ENCODE measurements at places on chromosomes 1 and 21.

DNA sequence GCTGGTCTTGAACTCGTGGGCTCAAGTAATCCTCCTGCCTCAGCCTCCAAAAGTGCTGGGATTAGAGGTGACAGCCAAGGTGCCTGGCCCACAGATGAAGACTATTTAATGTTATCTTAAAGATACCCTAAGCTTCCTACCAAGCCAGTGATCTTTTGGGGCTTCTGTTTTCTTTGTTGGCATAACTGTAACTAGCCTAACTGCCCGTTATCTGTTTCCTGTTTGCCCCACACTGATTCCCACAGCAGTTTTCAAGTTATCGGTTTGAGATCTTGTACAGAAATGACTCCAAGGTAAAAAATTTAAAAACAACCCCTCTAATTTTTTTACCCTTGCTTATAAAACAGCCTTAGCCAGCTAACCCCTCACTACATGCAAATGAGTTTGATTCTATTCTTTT, 12.4 kb downstream of the SELL start:
- no peak for DNase-seq

GRCh38 chr1:20110679-20111078, 8.7 kb downstream of the PLA2G2D start:
- DNase-seq, result no peak

DNA sequence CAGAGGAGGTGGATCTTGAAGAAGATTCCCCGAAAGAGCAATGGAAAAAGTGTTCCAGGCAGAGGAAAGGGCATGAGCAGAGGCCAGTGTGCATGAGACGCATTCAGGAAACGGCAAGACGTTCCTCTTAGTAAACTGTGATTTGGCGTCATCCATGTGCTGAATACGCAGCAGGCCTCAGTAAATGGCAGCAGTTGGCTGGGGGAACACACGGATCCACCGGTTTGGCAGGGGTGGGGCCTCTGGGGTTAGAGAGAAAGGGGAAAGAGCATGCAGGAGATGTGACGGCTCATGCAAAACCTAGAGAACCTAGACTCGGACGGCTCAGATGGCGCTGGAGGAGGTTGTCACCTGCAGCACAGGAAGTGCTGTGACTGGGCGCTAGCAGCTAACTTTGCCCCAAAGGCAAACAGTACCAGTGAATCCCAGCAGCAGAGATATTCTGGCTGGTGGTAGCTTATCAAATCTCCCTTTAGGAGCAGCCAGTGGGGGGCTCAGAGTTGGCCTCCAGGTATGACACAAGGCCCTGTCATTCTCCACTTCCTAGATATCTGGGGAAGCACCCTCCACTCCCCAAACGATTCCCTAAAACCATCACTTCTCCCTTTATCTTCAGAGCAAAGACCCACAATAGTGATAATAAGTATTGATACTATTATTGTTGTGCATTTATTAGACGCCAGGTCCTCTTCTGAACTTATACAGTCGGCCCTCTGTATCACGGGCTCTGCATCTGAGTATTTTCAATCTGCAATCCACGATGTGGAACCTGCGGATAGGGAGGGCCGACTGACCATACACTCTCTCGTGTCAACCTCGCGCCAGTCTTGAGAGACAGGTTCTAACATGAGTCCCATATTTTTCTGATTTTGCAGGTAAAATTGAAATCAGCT, 7.6 kb downstream of the LAPTM5 start:
- DNase-seq, result no peak

- peak; percentile 6 for DNase-seq
These were observed 143.9 kb downstream of the PHTF1 start for GRCh38 chr1:113615425-113615824.

GRCh38 chr1:210540288-210540687, 211.6 kb downstream of the HHAT start:
- DNase-seq, result no peak

GRCh38 chr1:31785020-31785946, 21.1 kb upstream of the ADGRB2 start:
- no peak for DNase-seq

DNA sequence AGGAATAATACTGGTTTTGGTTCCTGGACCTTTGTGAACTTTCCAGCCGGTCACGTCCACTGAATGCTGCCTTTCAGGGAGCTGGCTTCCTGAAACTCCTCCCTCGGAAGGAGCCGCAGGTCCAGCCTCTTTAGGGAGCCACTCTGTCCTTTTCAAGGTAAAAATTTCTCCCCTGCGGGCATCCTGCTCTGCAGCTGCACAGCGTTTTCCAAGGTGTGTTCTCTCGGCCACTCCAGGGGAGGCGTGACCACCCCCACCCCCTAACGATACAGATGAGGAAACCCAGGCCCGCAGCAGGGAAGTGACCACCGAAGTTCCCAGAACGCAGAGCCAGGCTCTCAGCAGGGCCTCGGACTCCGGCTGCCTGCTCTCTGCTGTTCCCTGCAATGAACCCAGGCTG, 21.5 kb downstream of the PADI2 start:
- DNase-seq, result no peak

- no peak for DNase-seq
These were observed 29.0 kb downstream of the NME7 start for GRCh38 chr1:169338617-169339016.
